ENCODE measurements at places on chromosomes 12 and 14.

DNA sequence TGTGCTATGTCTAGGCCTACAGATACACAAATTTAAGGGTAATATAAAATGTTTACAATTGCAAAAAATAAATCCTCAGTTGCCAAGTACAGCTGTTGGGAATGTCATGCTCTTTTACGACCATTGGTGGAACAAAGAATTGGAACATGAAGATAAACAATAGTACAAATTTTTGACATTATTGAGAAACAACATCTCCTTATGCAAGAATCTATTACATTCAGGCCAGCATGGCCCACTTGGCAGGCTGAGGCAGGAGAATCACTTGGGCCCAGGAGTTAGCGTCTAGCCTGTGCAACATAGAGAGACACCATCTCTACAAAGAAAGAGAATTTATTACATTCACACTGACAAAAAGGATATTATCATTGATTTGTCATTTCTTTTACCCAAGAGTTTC lies 135.9 kb upstream of the NTF3 start:
- DNase-seq, result no peak
- H3K4me3 ChIP-seq, result no peak overlapping the region
- H3K27me3 ChIP-seq, result no peaks in the 10 kb centered on the region
- no peaks in the 10 kb centered on the region for H3K36me3 ChIP-seq

DNA sequence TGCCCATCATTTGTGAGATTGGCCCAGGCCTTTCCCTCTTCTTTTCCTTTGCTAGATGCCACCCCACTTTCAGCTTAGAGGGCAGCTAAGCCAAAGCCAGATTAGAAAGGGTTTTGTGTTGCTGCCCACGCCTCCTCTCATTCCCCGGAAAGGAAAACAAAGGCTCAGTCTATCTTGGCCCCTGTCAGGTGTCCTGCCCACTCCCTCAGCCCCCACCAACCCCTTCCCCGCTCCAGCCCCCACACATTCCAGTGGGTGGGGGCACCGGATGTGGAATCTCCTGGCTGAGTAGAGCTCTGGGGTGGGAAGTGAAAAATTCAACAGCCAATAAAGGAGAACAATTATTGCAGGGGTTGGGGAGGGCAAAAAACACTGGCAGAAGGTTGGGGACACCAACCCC lies 2.2 kb downstream of the BLOC1S1 start:
- peak overlapping the region; percentile 46 for H3K27ac ChIP-seq
- H3K27me3 ChIP-seq, result peaks cover 8% of the 10 kb centered on the region
- no peak overlapping the region for H3K4me3 ChIP-seq
- no peak for DNase-seq
- H3K36me3 ChIP-seq, result peaks cover 50% of the 10 kb centered on the region

DNA sequence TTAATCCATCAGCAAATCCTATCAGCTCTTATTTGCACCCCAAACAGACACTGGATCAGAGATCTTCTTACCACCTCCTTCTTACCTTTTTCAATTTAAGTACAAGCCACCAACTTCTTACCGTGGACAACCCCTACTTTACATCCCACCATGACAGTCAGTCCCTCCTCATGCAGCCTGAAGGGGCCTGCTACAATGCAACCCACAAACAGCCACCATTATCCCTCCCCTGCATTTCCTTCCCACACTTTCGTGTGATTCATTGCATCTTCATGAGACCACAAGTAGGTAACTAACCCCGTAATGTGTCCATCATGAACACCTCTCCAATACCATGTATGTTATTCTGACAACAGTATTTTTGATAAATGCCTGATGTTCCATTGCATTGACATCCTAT lies 108.6 kb downstream of the BCL11B start:
- no peaks in the 10 kb centered on the region for H3K36me3 ChIP-seq
- H3K27ac ChIP-seq, result no peak overlapping the region
- no peak for DNase-seq
- H3K4me1 ChIP-seq, result no peaks in the 10 kb centered on the region
- H3K4me3 ChIP-seq, result no peak overlapping the region
- H3K27me3 ChIP-seq, result peaks cover 58% of the 10 kb centered on the region

DNA sequence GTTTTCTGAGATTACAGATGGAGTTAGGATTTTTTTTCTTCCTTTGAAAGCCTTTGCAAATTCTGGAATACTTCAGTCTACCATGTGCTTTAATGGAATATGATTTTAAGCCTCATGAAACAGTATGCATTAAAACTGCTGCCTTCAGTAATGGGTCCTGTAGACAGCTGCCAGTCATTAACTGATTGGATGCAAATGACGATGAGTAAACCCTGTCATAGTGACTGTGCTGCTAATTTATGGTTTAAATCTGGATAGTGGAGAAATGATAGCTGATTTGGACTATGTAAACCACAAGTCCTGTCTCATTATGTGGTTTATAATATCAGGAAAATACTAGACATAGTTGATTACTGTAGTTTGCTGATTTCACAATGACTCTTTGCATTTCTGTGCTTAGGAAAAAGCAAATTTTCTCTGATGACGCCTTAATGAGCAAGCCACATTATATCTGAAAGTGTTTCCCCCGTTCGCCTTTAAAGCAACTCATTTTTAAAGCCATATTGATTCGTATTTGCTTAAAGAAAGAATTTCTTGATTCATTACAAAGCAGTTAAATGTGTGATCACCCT lies 217.6 kb downstream of the TMTC2 start:
- no peak for DNase-seq
- no peak overlapping the region for H3K4me3 ChIP-seq
- H3K27ac ChIP-seq, result no peak overlapping the region
- no peaks in the 10 kb centered on the region for H3K27me3 ChIP-seq

- peaks cover 3% of the 10 kb centered on the region for H3K4me1 ChIP-seq
- H3K4me3 ChIP-seq, result no peak overlapping the region
- no peaks in the 10 kb centered on the region for H3K36me3 ChIP-seq
- no peaks in the 10 kb centered on the region for H3K27me3 ChIP-seq
Observed at GRCh38 chr12:1122786-1123185, 131.8 kb downstream of the ERC1 start.

DNA sequence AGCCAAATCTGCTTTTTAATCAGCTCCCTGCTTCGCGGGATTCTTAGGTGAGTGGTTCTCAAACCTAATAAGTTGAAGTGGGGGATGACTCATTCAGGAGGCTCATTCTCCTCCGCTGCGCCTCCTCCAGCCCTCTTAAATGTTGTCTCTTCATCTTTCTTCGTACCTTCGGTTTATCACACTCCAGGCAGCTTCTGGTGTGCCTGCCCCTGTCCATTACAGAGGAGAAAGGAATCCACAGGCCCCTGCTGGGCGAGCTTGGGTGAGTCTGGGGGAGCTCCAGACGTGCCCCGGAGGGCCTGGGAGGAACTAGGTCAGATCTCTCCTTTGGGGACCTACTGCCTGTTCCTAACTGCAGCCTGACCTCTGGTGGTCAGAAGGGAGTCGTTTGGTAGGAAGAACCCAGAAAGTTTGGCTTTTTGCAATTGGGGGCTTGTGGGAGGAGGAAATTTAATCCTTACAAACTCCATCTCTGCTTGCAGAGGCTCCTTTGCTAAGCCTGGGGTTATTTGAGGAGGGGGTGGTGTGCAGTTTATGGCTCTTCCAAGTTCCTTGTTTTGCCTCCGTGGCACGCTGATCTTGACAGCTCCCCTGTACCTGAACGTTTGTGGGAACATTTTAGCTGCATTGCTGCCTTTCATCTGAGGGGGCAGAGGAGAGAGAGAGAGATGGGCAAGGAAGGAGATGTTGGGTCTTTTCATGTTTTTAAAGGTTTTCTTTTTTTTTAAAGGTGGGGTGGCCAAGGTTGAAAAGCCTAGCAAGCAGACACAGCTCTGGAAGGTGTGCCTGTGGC lies 84.1 kb upstream of the GNG2 start:
- peak; percentile 58 for DNase-seq
- H3K36me3 ChIP-seq, result peaks cover 7% of the 10 kb centered on the region
- H3K4me1 ChIP-seq, result peaks cover 19% of the 10 kb centered on the region
- H3K4me3 ChIP-seq, result peak overlapping the region; percentile 4

Data from Calu3 (cell line).